ENCODE measurements at places on chromosomes 4 and X.
A peak's percentile ranks its signal among the peaks of the same experiment; 100 is the strongest.

DNA sequence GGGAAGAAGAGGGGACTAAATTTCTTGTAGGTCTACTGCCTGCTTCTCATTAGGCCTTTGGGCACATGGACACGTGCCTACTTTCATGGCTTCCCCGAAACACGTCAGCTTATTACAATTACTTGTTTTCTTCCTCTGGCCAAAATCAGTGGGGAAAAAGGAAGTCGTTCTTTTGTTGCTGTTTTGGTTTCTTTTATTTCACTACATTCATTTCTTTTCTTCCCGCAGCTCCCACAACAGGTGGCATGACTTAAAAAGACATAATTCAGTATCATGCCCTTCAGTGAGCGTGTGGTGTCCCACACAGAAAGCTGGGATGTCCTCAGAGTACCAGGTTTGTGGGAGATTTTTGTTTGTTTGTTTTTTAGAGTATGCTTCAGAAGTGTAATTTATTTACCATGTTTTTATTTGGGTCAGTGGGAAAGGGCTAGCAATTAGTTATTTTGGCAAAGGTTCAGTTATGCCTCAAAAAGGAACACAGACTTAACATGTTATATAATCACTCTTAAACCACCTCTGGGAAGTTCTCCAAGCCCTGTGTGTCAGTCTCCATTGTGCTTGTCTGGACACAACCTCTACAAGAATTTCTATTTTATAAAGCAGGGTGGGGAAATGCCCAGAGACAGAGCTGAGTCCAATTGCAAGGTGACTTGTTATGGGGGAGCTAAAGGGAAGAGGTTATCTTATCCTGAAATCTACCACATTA is 44.2 kb upstream of the SPRY1 start:
- peak; percentile 12 for DNase-seq

DNA sequence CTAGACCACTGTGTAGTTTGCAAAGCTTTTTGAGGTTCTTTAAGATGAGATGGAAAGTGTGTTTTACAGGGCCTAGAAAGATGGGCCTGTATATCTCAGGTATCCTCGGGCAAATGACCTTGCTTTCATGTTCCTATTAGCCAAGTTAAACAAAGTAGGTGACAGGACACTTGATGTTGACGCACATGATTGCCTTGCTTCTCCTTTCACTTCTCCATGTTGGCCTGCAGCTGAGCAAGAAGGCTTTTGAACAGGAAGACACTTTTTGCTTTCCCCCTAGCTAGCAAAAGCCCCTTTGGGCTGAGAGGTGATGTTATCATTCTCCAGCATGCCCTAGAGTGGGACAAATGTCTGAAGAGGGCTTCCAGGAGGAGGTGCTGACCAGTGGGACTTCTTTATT is 202.1 kb downstream of the GPC3 start:
- no peak for DNase-seq

GRCh38 chr4:146633471-146633800 is 5.3 kb upstream of the POU4F2 start:
- no peak for DNase-seq

- no peak for DNase-seq
Measured at GRCh38 chr4:93700571-93700970, 128.0 kb upstream of the ATOH1 start.

DNA sequence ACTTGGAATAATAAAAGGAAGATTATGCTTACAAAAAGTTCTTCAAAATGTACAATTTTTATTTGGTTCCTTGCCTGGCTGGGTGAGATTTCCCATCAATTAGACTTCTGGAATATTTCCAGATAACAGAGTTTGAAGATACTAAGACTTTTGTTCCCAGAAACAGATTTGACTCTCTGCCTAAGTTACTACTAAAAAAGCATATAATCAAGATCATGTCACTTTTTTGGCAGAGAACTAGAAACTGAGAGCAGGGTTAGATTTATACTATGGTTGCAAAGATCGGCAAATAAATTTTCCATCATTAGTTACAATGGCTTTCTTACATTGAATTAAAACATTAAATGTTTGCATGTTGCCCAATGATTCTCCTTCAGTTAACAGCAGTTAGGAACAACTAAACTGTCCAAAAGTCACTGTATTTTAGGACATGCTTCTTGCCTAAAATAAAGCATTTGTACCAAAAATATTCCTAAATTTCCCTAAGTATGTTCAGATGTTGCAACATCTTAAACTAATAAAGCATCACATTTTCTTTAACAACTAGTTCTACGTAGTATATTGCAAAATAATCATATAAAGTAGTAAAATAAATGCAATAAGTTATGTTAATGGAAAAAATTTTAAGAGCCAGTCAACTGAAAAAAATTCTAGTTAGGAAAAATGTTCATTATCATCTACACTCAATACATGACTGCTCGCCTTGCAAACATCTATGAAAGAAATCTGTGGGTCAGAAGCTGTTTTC is 73.0 kb downstream of the SEC24D start:
- no peak for DNase-seq

- no peak for DNase-seq
Measured at GRCh38 chr4:173403051-173403450, 4.1 kb upstream of the SCRG1 start.

- DNase-seq = no peak
Measured at GRCh38 chr4:5632066-5632440, 76.3 kb downstream of the EVC2 start.

DNA sequence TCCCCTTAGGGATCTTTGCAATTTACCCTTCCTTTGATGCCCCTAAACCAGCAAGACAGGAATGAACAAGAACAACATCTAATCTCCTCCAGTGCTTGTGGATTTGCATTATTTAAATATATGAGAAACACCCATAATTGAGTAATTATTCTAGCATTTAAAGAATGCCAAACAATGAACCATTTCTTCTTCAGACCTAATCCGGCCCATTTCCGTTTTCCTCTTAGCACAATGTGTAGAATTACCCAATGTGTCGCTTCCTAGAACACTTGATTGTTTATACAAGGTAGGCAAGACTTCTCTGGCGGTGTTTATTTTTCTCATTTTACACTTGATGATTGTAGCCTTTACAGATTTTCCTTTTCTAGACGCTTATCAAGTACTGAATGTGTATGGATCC is 43.5 kb downstream of the CLDN34 start:
- no peak for DNase-seq

- no peak for DNase-seq
Measured at GRCh38 chr4:177008836-177009501, 216.2 kb upstream of the VEGFC start.

- DNase-seq = no peak
Measured at GRCh38 chr4:95728145-95728544, 111.7 kb upstream of the PDHA2 start.

DNA sequence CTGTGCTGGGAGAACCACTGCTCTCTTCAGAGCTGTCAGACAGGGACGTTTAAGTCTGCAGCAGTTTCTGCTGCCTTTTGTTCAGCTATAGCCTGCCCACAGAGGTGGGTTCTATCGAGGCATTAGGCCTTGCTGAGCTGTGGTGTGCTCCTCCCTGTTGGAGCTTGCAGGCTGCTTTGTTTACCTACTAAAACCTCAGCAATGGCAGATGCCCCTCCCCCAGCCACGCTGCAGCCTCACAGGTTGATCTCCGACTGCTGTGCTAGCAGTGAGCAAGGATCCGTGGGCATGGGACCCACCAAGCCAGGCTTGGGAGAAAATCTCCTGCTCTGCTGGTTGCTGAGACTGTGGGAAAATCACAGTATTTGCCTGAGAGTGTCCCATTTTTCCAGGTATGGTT is 133.8 kb upstream of the UBQLN2 start:
- DNase-seq = no peak

- no peak for DNase-seq
Measured at GRCh38 chr4:136651932-136652331, 880.4 kb downstream of the PCDH18 start.

- DNase-seq = peak; percentile 60
Measured at GRCh38 chrX:10189317-10190268, 32.8 kb downstream of the CLCN4 start.

DNA sequence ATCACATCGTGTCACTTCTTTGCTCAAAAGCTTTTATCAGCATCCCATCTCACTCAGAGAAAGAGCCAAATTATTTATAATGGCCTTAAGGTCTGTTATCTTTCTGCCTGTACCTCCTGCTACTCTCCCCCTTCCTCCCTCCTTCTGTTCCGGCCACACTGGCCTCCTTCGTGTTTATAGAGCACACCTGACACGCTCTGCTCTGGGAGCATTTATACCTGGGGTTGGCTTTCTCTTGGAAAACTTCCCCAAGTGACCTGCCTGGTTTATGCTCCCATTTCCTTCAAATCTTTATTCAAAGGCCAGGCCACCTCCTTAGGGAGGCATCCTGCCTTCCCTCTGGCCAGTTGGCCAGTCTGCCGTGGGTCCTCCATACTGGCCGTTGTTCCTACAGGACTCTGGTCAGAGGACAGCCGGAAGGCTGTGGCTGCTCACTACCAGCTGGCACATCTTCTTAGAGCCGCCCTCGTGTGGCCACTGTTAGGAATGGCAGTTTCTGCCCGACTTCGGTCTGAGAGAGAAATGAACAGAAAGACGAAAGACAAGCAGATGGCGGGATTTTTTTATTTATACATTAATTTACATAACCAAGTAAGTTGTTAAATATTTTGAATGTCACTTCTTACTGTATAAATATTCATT is 80.2 kb upstream of the CBLL2 start:
- peak; percentile 45 for DNase-seq

DNA sequence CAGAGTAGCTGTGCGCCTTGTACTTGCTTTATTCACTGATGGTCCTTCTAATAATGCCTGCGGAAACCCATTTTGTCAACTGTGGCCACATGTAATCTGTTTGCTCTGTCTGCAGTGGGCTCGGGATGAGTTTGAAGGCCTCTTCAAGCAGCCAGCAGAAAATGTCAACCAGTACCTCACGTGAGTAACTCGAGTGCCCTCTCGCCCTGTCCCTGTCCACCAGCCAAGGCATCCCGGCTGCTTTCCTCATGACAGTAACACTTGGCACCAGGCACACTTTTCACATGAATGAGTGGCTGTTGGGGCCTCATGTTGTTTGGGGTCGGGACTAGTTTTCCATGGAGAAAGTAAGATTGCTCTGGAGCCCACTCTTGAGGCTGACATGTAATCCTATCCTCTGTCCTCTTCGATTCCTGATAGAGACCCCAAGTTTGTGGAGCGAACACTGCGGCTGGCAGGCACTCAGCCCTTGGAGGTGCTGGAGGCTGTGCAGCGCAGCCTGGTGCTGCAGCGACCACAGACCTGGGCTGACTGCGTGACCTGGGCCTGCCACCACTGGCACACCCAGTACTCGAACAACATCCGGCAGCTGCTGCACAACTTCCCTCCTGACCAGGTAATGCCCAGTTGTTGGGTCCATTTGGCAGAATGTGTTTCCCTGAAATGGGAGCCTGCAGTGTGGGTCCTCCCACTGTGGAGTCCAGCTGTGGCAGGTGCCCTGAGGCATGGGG is 8.8 kb upstream of the CDK16 start:
- DNase-seq = no peak

DNA sequence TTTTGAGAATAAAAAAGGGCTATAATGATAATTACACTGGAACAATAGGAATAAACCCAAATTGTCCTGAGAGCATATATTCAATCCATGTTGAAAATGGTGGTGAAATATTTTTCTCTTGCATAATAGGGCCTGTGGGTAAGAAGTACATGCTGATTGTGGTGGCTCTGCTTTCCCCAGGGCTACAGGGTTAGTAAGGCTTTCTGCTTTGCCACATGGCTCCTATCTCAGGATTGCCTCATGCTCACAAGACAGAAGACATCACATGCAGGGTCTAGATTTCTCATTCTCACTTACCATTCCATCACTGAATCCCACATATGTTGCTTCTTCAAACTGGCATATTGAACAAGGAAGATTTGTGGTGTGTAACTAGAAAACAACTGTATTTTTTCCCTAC is 12.4 kb upstream of the VEGFC start:
- DNase-seq = no peak

DNA sequence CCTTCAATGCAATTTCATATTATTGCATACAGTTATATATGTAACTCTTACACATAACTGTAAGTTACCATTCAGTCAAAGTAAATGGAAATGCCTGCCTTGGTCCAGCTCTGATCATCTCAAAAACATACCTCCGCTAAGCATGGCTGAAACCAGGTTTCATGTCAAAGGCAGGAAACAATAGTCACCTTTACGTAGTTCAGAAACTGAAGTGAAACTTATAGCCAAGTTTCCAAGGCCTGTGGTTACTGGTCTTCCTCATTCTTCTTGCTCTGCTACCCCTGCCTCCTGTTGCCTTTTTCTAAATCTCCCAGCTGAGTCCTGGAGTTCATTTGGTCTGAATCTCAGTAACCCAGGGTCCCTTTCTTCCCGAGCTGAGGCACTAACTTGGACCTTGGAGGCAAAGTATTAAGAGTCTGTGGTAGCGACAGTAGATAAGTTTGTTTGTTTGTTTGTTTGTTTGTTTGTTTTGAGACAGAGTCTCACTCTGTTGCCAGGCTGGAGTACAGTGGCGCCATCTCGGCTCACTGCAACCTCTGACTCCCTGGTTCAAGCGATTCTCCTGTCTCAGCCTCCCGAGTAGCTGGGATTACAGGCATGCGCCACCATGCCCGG is 30.8 kb downstream of the DAPP1 start:
- no peak for DNase-seq

- no peak for DNase-seq
Measured at GRCh38 chr4:111697176-111697942, 447.9 kb upstream of the FAM241A start.

- DNase-seq = no peak
Measured at GRCh38 chr4:160318567-160319220, 1215.8 kb downstream of the RAPGEF2 start.

DNA sequence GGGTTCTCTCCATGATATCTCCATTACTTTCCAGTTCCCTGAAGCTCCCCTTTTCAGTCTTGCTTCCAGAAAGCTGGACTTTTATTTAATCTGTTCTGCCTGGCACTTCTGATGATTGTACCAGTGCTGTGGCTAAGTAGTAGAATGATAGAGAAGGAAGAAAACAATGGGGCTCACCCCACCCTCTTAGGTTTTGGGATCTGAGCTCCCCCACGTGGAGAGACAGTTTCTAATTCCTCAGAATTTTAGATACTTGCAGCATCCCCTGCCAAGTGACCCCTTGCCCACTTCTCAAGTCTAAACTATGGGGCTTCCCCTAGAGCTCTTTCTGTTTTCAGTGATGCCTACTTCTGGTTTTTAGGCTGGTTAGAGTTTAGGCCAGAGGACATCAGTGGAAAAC is 73.9 kb downstream of the GC start:
- DNase-seq = no peak

GRCh38 chrX:151634937-151635336 is 60.3 kb upstream of the PRRG3 start:
- DNase-seq = no peak

DNA sequence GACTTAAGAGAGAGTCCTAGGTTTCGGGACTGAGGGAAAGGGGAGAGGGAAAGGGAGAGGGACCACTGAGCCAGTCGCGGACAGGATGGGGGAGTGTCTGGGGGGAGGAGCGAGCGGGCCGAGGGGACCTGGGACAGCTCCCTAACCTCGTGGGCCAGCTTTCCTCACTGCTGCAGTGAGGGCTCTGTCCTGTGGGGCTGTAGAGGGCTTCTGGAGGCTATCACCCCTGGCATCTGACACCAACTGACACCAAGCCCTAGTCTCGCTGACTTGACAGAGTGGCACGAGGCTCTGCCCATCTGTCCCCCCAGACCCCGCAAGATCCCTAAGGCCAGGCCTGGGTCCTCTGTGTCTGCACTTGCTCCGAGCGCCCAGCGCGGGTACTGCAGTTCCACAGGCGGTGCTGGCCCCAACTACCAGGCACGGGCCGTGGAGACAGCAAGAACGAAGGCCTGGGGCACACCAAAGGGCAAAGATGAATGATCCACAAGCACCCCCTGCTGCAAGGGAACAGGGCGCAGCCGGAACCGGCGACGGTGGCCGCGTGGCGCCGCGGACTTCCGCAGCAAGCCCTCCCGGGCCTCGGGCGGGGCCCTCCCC is 465 bp downstream of the HAUS7 start:
- DNase-seq = peak; percentile 57
